Activated CD4-positive, alpha-beta T cell treated with anti-CD3 and anti-CD28 coated beads, Interleukin-2, amount 50 U/mL, for 1 hour (primary cell): ENCODE measurements at places on chromosomes 7 and 10.

- no peak for DNase-seq
These were observed 15.6 kb downstream of the MBL2 start for GRCh38 chr10:52756966-52757365.

DNA sequence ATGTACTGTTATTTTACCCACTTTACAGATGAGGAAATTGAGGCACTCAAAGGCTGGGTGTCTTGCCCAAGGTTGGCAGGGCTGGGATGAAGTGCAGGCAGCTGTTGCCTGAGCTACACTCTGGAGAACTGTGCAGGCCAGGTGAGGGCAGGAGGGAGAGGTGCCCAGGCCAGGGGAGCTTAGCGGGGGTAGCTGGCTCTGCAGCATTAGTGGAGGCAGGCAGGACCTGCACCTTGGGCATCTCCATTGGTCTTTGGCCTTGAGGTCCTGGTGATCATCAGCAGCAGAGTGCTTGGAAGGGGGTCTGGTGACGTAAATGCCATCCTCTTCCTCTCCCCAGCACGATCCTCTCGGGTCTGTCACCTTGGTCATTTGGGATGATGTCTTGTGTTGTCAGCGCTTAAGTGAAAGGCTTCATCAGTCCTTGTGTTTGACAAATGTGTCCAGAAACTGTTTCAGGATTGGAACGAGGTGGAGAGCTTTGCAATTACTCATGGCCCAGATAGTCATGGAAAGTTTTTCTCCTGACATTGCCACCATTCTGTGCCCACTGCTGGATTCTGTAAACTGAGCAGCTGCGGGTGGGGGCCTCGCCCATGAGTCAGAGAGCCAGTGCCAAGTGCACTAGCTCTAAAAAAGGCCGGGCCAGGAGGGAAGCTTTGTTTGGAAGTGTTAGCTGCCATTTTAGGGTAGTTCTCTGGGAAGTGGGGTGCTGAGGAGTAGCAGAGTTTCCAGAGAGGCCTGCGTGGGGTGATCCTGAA lies 47.6 kb downstream of the TSPAN15 start:
- DNase-seq: no peak

DNA sequence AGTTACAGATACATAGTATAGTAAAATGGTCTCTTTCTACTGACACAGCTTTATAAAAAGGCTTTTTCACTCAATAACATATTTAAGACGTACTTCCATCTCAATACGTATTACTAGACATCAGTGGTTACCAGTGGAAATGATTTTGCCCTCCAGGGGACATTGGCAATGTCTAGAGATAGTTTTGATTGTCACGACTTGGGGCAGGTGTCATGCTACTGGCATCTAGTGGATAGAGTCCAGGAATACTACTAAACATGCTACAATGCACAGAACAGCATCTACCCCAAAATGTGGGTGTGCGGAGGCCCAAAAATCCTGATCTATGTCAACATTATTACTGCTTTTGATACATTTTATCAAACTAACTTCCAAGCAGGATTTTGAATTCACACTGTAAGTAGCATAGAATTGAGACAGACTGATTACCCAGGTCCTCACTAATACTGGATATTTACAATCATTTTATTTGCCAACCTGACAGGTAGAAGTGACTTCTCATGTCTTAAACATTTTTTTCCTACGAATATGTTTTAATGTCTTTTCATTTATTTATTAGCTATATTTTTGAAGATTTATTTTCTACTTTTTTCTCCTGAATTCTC lies 53.8 kb downstream of the HGF start:
- DNase-seq: no peak

DNA sequence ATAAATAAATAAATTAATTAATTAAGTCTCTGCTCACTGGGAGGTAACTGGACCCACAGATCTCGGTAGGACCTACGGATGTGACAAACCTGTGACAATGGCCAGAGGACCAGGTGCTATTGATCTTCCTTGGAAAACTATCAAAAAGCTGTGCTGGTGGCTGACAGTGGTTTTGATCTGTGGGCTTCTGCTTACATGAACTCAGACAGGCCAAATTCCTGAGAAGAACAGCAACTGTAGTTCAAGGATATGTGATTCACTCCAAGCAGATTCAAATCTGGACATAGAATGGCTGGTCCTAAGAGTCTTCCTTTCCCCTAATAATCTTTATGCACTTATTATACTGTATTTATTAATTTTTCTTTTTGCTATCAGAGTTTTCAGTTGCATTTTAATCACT lies 80.0 kb downstream of the ATXN7L1 start:
- no peak for DNase-seq

- no peak for DNase-seq
These were observed 32.2 kb downstream of the ZCCHC24 start for GRCh38 chr10:79413196-79413595.

GRCh38 chr7:17651341-17651740 lies 289.0 kb downstream of the SNX13 start:
- no peak for DNase-seq

- no peak for DNase-seq
These were observed 54.5 kb downstream of the GRB10 start for GRCh38 chr7:50728184-50728583.

DNA sequence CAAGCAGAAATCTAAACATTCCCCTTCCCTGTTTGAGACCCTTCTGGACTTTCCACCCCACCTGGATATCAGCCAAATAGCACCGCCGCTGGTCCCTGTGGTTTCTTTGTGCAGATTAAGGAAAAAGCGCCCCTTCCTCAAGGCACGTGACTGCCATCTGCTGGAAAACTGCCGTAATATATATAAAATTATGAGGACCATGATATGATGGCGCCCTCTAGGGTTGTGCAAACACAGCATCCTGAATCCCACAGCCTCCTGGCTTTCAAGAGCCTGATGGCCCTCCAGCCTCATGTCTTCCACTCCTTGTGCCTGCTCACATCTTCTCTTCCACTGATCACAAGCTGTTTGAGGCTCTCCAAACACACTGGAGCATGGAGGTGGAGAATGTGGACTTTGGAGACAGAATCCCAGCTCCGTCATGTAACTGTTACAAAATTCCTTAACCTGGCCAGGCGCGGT lies 121.3 kb downstream of the MYL10 start:
- DNase-seq: peak; percentile 4

DNA sequence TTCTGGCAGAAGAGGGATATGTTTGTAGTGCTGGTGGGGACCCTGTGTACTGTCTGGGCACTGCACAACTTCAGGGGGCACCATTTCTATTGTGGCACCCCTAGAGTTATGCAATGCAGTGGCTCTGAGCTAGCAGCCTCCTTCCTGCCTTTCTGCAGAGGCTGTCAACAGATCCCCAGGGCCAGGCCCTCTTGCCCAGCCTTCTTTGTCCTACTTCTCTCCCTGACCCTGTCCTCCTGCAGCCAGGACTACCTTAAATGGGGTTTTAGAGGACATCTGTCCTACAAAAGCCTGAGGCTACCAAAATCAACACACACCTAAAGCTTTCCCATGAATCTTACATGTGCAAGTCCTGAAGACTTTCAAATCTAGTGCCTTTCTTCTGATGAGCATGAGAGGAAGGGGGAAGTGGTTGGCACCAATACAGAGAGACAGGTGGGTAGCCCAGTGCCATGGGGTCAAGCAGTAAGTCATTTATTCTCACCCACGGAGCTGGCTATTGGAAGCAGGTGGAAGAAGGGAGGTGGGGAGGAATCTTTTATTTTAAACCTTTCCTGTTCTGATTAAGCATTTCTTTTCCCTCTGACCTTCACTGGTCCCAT lies 2.4 kb downstream of the SPOCK2 start:
- DNase-seq: no peak

GRCh38 chr10:132885451-132886210 lies 56.7 kb downstream of the CFAP46 start:
- DNase-seq: no peak

DNA sequence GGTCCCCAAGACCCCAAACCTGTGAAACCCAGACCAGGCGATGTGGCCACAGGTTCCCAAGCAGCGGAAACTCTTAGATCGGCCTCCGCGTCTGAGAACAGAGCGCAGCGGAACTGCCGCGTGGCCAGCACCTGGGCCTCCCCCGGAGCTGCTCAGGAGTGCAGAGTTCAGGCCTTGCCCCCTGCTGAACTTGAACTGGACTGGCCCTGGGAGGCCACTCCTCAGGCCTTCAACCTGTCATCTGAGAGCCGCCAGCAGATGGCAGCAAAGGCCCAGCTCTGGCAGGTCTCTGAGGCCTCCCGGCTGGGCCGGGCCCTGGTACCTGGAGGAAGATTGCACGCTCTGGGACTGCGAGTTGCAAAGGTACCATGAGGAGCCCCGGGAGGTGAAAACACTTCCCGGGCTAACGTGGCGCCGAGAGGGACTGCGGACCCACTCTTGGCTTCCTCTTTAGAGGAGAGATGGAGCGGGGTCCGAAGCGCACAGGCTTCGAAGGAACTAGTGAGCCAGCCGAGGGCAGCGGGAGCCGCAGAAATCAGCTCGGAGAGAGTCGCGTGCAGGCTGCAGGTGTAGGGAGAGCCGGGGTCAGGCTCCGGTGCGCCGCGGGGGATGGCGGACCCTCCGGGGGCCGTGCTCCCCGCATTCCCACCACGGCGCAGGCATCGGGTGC lies 89.2 kb downstream of the PAXIP1 start:
- DNase-seq: peak; percentile 89

DNA sequence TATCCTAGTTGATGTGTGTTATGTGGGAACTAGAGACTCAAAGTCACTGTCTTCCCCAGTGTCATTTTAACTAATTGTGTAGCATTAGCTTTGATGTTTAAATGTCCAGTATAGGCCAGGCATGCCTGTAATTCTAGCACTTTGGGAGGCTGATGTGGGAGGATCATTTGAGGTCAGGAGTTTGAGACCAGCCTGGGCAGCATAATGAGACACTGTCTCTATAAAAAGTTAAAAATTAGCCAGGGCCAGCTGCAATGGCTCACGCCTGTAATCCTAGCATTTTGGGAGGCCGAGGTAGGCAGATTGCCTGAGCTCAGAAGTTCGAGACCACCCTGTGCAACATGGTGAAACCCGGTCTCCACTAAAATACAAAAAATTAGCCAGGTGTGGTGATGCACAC lies 24.4 kb downstream of the DDX50 start:
- DNase-seq: no peak

DNA sequence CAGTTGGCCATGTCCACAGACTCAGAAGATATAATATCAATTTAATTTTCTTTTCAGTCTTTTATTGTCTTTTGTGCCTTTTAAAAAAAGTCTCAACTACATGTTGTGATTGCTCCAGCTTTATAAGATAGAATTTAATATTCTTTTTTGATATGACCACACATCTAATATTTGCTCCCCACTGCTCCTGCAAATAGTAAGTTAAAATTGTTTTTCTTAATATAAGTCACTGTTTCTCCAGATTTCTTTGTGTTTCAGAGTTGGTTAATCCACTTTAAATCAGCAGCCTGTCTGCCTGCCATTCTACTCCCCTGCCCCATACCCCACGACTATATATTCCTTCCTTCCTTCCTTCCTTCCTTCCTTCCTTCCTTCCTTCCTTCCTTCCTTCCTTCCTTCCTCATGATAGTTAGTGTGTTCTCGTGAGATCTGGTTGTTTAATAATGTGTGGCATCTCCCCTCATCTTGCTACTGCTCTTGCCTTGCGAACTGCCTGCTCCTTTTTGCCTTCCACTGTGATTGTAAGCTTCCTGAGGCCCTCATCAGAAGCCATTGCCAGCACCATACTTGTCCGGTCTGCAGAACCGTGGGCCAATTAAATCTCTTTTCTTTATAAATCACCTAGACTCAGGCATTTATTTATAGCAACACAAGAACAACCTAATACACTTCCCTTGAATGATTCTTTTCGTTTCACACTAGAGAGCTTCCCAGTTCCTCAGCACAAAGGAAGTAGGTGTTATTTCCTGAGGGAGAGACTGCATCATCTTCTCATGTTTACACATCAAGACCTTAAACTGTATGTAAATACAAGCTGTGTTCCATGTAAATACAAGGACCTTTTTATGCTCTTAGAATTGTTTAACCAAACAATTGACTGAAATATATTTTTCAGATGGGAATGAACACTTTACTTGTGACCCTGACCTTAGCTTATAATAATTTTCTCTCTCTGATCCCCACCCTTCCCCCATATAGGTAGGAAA lies 24.5 kb downstream of the TAS2R16 start:
- DNase-seq: no peak
